Nephron progenitor cell (in vitro differentiated cells): ENCODE measurements at places on chromosomes 1 and 21.
A peak's percentile ranks its signal among the peaks of the same experiment; 100 is the strongest.

DNA sequence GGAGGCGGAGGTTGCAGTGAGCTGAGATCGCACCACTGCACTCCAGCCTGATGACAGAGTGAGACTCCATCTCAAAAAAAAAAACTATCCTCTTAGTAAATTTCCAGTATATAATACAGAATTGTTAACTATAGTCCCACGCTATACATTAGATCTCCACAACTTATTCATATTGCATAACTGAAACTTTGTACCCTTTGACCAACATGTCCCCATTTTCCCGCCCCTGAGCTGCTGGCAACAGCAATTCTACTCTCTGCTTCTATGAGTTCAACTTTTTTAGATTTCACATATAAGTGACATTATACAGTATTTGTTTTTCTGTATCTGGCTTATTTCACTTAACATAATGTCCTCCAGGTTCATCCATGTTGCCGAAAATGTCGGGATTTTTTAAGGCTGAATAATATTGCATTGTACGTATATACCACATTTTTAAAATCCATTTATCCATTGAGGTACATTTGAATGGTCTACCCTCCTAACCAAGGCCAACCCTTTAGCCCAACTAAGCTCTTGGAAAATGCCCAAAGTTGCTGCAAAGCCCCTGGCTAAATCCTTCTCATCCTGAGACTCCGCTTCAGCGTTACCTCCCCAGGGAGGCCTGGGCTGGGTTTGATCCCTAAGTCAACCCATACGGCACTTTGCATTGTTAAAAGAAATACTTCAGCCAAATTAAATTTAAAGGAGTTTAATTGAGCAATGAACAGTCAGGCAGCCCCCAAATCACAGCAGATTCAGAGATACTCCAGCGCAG, 34.2 kb downstream of the NEK2 start:
- no peak overlapping the region for H3K4me3 ChIP-seq
- DNase-seq: no peak
- peaks cover 9% of the 10 kb centered on the region for H3K27me3 ChIP-seq
- H3K4me1 ChIP-seq: peaks cover 25% of the 10 kb centered on the region
- H3K36me3 ChIP-seq: no peaks in the 10 kb centered on the region

DNA sequence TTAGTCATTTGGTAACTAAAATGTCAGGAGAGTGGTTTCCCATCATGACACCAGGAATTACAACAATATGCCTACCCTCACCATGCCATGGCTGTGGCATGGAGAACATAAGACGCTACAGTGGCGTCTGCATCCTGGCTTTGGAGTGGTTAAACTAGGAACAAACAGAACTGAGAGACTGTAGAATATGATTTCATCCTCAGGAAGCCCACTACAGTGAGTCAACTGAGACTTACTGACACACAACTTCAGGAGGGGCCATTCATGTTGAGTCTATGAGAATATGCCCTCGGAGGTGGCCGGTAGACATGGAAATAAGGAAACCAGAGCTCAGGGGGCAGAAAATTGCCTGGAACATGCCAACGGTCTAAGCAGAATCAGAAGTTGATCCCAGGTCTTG, 5.9 kb upstream of the BACE2 start:
- H3K4me3 ChIP-seq: no peak overlapping the region
- peaks cover 35% of the 10 kb centered on the region for H3K4me1 ChIP-seq
- peaks cover 44% of the 10 kb centered on the region for H3K27me3 ChIP-seq
- H3K36me3 ChIP-seq: peaks cover 10% of the 10 kb centered on the region
- H3K27ac ChIP-seq: no peak overlapping the region
- no peak for DNase-seq

DNA sequence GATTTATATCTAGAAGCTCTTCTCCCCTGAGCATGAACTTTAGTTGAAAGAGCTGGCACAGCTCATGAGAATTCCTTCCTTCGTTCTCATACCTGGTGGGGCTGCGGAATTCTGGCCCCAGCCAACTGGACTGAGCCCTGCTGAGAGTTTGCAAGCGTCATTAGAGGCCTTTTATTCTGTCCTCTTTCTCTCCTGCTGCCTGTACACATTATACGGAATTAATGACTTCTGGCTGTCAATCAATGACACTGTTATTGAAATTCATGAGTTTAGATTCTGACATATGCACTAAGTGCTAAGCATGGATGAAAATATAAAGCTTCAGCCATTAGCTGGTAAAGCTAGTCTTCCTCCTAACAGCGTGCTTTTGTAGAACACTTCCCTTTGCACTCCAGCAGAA, 27.5 kb downstream of the KAZN start:
- H3K27ac ChIP-seq: peak overlapping the region; percentile 68
- peaks cover 27% of the 10 kb centered on the region for H3K36me3 ChIP-seq
- peaks cover 39% of the 10 kb centered on the region for H3K4me1 ChIP-seq

DNA sequence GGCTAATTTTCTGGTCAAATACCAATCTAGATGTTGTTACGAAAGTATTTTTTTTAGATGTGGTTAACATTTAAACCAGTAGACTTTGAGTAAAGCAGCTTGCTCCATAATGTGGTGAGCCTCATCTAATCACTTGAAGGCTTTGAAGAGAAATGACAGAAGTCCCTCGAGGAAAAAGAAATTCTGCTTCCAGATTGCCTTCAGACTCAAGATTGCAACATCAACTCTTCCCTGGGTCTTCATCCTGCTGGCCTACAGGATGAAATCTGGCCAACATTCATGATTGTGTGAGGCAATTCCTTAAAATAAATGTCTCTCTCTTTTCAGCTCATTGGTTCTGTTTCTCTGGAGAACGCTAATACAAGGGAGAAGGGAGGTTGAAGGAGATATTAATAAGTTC, 32.5 kb upstream of the SSX2IP start:
- H3K4me1 ChIP-seq: peaks cover 14% of the 10 kb centered on the region
- H3K4me3 ChIP-seq: no peak overlapping the region
- no peak for DNase-seq
- H3K27me3 ChIP-seq: no peaks in the 10 kb centered on the region

- peaks cover 30% of the 10 kb centered on the region for H3K4me1 ChIP-seq
- H3K4me3 ChIP-seq: peak overlapping the region; percentile 52
- DNase-seq: no peak
- H3K36me3 ChIP-seq: no peaks in the 10 kb centered on the region
- H3K27me3 ChIP-seq: peaks cover 50% of the 10 kb centered on the region
- H3K27ac ChIP-seq: no peak overlapping the region
These were observed 2.8 kb upstream of the FAM131C start for GRCh38 chr1:16076031-16076864.

DNA sequence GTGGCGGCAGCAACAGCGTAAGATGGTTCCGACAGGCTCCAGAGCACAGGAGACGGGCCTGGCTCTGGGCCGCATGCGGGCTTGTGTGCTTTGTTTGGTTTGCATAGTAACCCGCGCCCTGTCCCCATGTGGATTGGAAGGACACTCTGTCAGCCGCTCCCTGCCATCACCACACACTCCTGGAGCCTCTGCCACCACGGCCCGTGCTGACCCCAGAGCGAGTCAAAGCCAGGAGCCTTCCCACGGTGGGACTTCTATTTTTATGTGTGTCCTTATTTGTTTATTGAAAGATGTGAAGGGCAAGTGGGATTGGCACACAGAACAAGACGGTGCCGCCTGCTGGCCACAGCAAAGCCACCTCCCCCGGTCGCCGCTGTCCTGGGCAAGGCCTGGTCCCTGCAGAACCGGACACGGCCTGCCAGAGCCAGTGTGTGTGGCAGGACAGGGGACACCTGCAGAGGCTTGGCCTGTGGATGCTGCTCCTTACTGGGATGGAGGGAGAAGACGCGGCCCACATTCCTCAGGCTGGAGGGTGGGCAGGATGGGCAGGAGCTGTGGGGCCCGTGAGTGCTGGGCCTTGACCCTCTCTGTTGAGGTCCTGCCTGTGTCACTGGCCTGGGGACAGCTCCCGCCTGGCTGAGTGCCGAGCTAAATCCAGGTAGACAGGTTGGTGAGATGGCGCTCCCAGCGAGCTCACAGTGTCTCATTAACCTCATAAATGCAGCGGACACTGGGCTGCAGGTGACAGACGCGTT, 64.4 kb downstream of the AGPAT3 start:
- H3K4me1 ChIP-seq: peaks cover 73% of the 10 kb centered on the region
- peak overlapping the region; percentile 48 for H3K27ac ChIP-seq
- H3K4me3 ChIP-seq: no peak overlapping the region

- H3K4me3 ChIP-seq: no peak overlapping the region
- H3K36me3 ChIP-seq: no peaks in the 10 kb centered on the region
- peak; percentile 17 for DNase-seq
- no peak overlapping the region for H3K27ac ChIP-seq
- peaks cover 40% of the 10 kb centered on the region for H3K4me1 ChIP-seq
These were observed 283.1 kb downstream of the LMX1A start for GRCh38 chr1:165073185-165074007.

GRCh38 chr1:93313026-93313425, 32.7 kb upstream of the DR1 start:
- no peak overlapping the region for H3K4me3 ChIP-seq
- DNase-seq: no peak
- H3K27ac ChIP-seq: no peak overlapping the region
- H3K27me3 ChIP-seq: peaks cover 3% of the 10 kb centered on the region

DNA sequence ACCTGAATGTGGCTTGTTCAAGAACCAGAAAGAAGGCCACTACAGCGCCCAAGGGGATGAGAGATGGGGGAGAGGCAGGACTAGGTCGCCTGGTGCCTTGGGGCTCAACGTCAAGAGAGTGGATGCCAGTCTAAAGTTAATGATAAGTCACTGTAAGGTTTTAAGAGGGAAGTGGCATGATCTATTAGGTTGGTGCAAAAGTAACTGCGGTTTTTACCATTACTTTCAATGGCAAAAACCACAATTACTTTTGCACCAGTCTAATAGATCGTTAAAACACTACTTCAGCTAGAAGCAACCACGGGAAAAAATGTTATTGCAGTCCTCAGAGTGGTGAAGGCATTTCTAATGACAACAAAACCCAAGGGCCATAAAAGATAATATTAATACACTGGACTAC, 2.6 kb upstream of the GJB3 start:
- peaks cover 57% of the 10 kb centered on the region for H3K27me3 ChIP-seq
- DNase-seq: no peak
- H3K36me3 ChIP-seq: no peaks in the 10 kb centered on the region
- no peak overlapping the region for H3K27ac ChIP-seq
- H3K4me1 ChIP-seq: no peaks in the 10 kb centered on the region

DNA sequence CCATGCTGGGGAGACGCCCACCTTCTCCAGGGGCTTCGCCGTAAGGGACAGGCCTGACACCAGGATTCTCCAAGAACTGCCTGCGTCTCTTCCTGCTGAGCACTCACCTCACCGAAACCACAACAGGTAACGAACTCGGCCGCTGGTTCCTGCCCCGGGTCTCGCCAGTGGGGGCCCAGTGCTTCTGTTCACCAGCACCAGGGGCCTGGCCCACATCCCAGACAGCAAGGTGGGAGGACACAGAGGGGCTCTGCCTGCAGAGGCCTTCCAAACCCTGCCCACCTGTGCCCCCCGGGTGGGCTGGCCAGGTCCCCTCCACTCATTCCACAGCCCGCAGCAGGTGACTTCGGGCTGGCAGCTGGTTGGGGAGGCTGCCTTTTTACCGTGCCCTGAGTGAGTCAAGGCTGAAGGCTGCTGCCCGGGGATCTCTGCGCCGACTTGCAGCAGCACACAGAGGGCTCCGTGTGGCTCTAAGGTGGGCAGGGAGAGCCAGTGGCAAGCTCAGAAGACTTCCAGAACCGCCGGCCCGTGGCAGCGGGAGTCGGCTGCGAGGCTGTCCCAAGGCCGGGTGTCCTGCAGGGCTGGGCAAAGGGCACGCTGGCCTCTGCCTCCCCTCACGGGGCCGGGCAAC, 14.7 kb upstream of the COL18A1 start:
- peaks cover 22% of the 10 kb centered on the region for H3K27me3 ChIP-seq
- no peak for DNase-seq
- H3K4me3 ChIP-seq: no peak overlapping the region
- H3K4me1 ChIP-seq: peaks cover 49% of the 10 kb centered on the region
- H3K36me3 ChIP-seq: no peaks in the 10 kb centered on the region
- no peak overlapping the region for H3K27ac ChIP-seq

DNA sequence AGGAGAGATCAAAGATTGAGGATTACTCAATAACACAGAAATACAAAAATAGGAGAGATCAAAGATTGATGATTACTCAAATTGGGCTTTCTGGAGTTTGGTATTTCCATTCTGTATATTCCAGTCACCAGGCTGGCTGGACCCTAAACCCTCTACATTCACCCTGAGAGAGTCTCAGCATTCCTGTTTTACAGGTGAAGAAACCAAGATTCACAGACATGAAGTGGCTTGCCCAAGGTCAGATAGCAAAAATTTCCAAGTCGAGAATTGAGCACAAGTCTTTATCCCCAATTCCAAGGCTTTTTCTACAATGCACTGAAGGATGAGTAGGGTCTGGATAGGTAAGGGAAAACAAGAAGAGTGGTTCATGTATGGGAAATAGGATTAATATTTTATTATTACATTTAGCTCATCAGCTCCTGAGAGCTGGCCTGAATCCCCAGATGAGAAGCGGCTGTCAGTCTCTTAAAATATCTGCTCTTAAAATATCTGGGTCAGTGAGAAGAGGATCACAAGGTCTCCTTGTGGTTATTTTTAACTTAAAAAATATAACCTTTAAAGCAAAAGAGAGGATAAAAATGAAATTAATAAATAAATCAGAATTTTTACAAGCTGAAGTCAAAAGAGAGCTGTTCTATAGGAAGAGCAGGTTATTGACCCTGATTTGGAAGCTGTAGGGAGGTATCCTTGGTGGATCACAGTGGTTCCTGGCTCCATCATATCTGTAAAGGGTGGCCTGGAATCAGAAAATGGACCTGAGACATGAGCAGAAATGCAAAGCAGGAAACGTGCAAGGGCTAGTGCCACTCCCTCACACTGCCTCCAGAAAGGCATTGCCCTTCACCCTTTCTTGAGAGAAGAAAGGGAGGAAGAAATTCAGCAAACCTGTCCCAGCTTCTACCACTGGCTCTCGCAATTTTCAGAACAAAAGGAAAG, 29.1 kb upstream of the SEC16B start:
- no peaks in the 10 kb centered on the region for H3K36me3 ChIP-seq

GRCh38 chr1:12031039-12031980, 12.0 kb downstream of the MIIP start:
- peaks cover 20% of the 10 kb centered on the region for H3K36me3 ChIP-seq
- H3K27ac ChIP-seq: no peak overlapping the region
- H3K4me1 ChIP-seq: peaks cover 13% of the 10 kb centered on the region
- peak; percentile 42 for DNase-seq
- H3K27me3 ChIP-seq: peaks cover 3% of the 10 kb centered on the region

DNA sequence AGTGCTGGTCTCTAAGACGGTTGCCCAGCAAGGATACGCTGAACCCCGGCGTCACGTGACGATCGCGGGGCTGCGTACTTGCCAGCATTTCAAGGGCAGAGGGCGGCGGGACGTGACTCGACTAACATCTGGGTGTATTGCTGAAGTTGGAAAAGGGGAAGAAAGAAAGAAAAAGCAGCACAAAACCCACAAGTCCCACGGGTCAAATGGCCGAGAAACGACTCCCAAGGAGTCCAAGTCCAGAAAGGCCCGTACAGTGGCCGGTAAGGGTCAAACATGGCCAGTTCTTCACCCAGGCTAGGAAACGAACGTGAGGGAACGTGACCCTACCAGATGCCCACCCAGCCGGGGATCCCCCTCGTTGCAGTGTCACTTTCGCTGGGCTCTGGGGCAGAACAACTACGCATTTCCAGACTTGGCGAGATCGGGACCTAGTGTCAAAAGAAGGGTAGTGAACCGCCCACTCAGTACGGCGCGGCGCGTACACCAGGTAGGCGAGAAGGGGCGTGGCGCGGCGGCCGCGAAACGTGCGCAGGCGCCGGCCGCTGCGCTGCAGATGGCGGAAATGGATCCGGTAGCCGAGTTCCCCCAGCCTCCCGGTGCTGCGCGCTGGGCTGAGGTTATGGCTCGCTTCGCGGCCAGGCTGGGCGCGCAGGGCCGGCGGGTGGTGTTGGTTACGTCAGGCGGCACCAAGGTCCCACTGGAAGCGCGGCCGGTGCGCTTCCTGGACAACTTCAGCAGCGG, at the start of the genes PPCS and ZMYND12:
PPCS (plus strand) TSS at position 534 of the 744 bp plus-strand sequence; CDS start at position 557, 23 bp downstream.
ZMYND12 (minus strand) TSS at position 13 of the 744 bp plus-strand sequence. CDS start 25 bp downstream, outside the sequence.
- no peaks in the 10 kb centered on the region for H3K27me3 ChIP-seq
- H3K4me1 ChIP-seq: peaks cover 23% of the 10 kb centered on the region
- peak; percentile 86 for DNase-seq
- peak within 1 kb of the TSS; percentile 98 for H3K27ac ChIP-seq
